ENCODE measurements at places on chromosomes 6 and 20.

DNA sequence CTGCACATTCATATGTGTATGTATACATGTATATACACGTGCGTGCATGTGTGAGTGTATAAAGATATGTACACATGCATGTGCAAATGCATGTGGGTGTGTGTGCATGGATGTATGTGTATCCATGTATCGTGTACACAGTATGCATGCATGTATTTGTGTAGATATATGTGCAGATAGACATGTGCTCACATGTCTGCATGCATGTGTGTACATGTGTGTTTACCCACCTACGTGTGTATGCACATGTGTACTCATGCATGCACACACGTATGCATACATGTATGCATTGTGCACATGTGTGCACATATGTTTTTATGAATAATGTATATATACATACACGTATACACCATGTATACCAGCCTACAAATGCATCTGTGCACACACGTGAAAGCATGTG is 80.3 kb upstream of the ZNF322 start:
- DNase-seq = no peak

- no peak for DNase-seq
Observed at GRCh38 chr6:52603000-52603795, 26.3 kb upstream of the TRAM2 start.

- no peak for DNase-seq
Observed at GRCh38 chr20:4216866-4217265, 201.5 kb upstream of the RNF24 start.

GRCh38 chr6:157555455-157556143 is 174.6 kb downstream of the ZDHHC14 start:
- DNase-seq = no peak

DNA sequence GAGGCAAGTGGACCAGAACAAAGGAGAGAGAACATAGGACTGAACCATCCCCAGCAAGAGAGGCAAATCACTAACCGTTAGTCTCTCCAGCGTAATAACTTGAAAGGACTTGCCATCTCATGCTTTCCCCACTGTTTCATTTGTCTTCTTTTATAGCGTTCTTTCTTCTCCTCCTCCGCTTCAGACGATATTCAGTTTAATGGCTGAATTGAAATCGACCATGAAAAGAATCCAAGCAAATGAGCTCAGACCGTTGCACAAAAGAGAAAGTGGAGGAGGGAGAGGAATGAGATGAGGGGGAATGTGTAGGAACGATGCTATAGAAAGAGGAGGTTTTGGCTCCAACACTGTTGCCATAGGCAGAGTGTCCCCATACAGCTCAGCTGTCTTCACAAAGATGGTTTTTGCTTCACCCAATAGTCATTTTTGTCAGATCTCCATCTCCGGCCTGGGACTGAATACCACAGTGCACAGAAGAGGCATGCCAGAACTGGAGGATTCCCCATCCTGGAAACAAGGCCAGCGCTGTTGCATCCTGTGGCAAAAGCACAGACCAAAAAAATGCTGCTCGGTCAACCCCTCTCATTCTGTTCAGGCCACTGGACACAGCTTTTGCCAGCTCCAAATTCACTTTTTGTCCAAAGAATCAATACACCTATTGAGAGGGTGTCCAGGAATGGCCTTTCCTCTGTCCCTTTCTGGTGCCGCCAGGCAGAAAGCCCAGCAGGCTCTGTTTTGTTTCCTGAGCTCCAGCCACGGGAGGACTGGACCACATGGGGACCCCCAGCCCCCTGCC is 176.1 kb downstream of the ID4 start:
- DNase-seq = no peak

GRCh38 chr6:159645640-159646039 is 47.4 kb downstream of the SOD2 start:
- DNase-seq = no peak

DNA sequence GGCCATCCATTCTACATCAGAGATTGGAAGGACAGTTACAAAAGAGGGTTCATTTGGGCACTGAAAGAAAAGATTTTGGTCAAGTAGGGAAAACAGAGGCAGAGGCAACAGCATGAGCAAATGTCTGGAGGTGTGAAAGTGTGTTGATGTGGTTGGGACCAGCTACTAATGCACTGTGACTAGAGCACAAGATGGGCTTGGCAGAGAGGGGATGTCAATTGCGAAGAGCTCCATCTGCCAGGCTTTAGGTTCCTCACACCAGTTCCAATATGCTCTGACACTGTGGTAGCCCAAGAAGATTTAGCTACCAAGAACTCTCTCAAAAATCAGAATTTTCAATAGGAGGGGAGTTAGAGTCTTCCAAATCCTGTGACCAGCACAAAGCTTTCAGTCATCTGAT is 42.1 kb downstream of the TRAF3IP2 start:
- no peak for DNase-seq

GRCh38 chr6:13667655-13668054 is 44.0 kb downstream of the RANBP9 start:
- no peak for DNase-seq

DNA sequence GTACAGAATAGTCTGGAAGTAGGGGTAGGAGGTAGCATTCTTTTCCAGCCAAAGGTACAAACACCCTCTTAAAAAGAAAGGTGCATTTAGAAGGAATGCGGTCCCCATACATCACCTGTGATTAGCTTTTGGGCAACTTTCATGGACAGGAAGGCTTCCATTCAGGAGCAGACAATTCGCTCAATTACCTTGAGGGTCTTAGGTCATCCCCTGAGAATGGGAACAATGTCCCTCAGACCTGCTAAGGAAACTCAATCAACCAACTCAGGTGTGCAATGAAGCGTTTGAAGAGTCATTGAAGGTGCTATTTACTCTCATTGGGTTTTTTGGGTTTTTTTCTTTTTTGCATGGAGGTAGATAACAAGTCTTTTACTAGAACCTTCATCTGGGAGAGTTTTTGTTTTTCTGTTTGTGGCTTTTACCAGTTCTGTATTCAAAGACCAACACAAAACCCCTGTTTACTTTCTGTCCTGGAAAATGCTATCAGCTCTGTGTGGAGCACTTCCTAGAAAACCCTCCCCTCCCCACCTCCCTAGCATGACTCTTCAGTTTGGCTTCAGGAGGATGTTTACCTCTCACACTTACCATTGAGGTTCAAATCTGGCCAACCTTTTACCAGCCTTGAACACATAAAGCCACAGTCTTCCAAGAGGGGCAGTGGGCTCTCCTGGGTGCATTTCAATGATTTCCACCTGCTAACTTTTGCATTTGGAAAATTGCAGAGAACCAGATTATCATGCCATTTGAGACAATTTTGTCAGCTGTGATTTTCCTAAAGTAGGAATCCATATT is 271.2 kb upstream of the PRDM1 start:
- DNase-seq = no peak

GRCh38 chr20:16699293-16699692 is 30.5 kb upstream of the SNRPB2 start:
- no peak for DNase-seq

DNA sequence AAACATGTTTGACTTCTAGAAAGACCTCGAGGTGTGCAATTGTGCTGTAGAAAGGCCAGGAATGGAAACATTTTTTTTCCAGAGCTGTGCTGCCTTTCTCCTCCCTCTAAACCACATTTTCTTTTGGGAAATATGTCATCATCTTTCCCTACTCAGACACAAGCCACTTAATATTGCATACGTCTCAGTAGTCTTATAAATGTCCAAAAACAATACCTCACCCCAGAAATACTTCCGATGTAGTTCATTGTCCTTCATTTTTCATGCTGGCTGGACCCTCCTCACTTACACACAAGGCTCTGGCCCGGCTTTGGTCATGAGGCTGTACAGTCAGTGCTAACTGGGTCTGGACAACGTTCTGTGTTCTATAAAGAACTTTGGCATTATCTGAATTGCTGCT is 126.4 kb downstream of the SCML4 start:
- DNase-seq = no peak

- DNase-seq = no peak
Observed at GRCh38 chr20:54133434-54134427, 40.1 kb downstream of the CYP24A1 start.
